ENCODE measurements at places on chromosomes 5 and 9.

DNA sequence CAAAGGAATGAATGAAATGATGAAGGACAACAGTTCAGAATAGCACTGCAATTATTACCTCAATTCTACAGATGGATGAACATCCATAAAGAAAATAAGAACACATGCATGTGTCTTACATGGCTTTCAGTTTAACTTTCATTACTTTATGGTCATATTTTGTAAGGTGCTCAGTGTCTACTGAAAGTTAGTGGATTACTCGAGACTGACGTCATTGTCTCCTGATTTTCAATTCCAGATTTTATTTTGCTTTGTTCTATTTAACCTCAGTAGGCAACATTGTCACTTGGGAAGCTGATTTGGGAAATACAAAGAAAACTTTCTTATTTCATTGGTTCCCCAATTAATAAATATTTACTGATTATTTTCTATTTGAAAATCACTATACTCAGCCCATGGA is 363.7 kb downstream of the CHSY3 start:
- DNase-seq: no peak

- no peak for DNase-seq
These were observed 441.5 kb upstream of the CDH9 start for GRCh38 chr5:27479859-27480258.

DNA sequence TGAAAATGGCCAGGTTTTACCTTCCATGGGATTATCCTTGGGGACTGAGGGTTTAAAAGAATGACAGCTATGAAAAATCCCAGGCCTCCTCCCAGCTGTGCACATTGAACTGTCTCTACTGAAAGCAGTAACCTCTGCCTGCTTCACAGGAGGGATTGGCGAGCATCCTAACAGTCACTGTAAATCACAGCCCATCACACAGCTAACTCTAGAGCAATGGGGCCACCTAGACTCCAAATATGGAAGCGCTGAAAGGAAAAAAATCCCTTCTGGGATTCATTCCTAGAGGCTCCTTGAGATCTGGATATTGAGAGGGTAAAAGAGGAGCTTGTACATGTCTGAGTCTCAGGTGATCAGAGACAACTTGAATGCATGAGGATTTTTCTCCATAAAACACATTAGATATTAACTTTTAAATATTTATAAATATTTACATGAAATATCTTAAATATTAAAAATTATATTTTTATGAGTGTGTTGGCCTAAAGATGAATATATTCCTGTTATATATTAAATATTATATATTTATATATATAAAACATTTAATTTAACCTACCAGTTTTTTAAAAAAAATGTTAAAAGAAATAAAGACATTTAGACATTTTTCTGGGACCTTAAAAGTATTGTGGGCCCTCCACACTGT is 133.8 kb upstream of the SLC24A2 start:
- DNase-seq: peak; percentile 84

- DNase-seq: peak; percentile 29
These were observed 735 bp downstream of the IDNK start for GRCh38 chr9:83623679-83624076.

GRCh38 chr9:69622676-69623075 is 49.5 kb downstream of the APBA1 start:
- no peak for DNase-seq

GRCh38 chr5:64653766-64654560 is 36.3 kb upstream of the SHISAL2B start:
- DNase-seq: no peak

DNA sequence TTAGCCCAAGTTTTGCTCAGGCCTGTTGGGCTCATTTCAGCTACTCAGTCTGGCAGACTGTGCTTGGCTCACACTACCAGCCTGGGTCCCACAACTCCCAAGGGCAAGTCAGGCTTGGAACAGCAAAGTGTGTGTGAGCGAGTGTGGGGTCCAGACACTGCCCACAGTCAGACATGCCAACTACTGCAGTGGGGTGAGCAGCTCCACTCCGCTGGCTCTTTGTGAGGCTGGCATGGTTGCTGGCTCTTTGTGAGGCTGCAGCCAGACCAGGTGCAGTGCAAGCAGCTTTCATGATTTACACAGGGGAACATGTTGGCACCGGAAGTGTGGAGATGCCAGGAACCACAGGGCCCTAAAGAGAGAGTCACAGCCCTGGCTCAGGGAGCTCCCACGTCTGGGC is 606.7 kb upstream of the FAM174A start:
- no peak for DNase-seq

GRCh38 chr5:61686491-61687257 is 354.6 kb downstream of the ZSWIM6 start:
- DNase-seq: no peak

DNA sequence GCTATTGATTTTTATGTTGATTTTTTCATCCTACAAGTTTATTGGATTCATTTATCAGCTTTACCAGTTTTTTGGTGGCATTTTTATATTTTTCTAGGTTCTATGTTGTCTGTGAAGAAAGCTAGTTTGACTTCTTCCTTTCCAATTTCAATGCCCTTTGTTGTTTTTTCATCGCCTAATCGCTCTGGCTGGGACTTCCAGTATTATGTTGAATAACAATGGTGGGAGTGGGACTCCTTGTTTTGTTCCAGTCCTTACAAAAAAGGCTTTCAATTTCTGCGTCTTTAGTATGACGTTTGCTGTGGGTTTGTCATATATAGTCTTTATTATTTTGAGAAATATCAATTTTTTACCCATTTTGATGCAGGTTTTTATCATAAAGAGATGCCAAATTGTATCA is 175.6 kb upstream of the CCNH start:
- peak; percentile 0 for DNase-seq

GRCh38 chr5:140293849-140294100 is 9.1 kb downstream of the PFDN1 start:
- DNase-seq: no peak

DNA sequence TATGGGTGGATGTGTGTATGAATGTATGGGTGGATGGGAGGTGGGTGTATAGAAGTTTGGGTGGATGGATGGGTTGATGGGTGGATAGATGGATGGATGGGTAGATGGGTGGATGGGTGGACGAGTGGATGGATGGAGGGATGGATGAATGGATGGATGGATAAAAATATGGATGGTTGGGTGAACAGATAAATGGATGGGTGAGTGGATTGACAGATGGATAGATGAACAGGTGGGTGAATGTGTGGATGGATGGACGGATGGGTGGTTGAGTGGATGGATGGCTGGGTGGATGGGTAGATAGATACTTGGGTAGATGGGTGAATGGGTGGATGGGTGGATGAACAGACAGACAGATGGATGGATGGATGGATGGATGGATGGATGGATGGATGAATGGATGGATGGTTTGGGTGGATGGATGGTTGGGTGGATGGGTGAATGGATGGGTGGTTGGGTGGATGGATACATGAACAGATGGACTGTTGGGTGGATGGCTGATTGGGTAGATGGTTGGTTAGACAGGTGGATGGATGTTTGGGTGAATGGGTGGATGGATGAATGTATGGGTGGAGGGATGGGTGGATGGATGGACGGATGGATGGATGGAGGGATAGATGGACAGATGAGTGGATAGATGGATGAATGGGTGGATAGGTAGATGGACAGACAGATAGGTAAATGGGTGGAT is 166.8 kb downstream of the IRX2 start:
- no peak for DNase-seq

- DNase-seq: no peak
These were observed 13.7 kb downstream of the IRX4 start for GRCh38 chr5:1868886-1869475.

Measured in NCI-H2081 (cell line).